ENCODE measurements at places on chromosomes 2 and 18.

DNA sequence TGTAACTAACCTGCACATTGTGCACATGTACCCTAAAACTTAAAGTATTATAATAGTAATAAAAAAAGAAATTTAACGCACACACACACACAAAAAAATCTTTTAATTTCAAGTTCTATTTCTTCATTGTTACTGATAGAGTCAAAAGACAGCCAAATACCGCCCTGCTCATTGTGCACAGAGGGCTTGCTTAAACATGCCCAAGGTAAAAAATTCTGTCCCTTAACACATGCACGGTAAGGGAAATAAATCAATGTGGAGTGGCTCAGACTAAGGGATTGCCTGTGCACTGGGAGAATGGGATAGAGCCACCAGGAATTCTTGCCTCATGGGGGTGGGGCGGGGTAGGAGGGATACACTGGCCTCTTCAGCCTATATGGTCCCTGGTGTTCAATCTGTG, 468.0 kb downstream of the NUP35 start:
- no peak for DNase-seq
- no peaks in the 10 kb centered on the region for H3K27me3 ChIP-seq
- H3K36me3 ChIP-seq, result no peaks in the 10 kb centered on the region
- no peak overlapping the region for H3K4me3 ChIP-seq
- H3K27ac ChIP-seq, result no peak overlapping the region

DNA sequence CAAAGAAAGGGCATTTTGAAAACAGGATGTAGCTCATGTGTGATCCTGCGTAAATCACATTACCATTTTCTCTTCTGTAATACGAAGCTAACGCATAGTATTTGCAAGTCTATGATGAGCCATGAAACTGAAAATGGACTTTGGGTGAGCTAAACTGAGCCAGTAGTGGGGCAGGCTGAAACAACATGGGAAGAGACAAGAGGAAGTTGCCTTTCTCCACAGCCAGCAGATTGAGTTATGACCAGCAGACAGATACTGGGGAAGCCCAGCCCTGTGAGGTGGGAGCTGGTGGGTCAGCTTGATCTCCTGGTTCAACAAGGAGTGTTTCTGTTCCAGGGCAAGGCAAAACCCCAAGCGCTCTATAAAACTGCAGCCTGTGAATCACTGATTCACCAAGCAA, 11.8 kb downstream of the CYRIA start:
- H3K4me1 ChIP-seq, result peaks cover 24% of the 10 kb centered on the region
- H3K27ac ChIP-seq, result no peak overlapping the region
- no peaks in the 10 kb centered on the region for H3K36me3 ChIP-seq
- H3K4me3 ChIP-seq, result no peak overlapping the region

DNA sequence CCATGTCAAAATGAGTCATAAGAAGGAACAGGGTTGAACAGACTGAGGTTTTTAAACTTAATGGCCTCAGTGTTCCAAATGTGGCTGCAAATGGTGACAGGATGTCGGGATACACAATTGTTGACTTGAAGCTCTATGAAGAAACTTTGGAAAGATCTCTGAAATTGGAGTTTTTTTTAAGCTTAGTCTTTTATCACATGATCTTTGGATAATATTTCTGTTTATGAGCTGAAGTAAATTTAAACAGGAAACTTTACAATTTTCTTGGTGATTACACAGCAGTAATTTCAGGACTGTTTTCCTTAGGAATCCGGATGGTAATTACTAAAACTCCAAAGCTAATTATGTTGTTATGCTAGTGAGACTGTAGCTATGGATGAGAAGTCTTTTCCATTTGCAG, 199.1 kb upstream of the NRXN1 start:
- H3K4me1 ChIP-seq, result no peaks in the 10 kb centered on the region
- no peak overlapping the region for H3K27ac ChIP-seq
- no peak for DNase-seq
- no peak overlapping the region for H3K4me3 ChIP-seq
- H3K27me3 ChIP-seq, result no peaks in the 10 kb centered on the region
- no peaks in the 10 kb centered on the region for H3K36me3 ChIP-seq

GRCh38 chr18:12334366-12334808, 26.3 kb downstream of the TUBB6 start:
- DNase-seq, result no peak
- H3K4me1 ChIP-seq, result no peaks in the 10 kb centered on the region
- peaks cover 23% of the 10 kb centered on the region for H3K36me3 ChIP-seq

DNA sequence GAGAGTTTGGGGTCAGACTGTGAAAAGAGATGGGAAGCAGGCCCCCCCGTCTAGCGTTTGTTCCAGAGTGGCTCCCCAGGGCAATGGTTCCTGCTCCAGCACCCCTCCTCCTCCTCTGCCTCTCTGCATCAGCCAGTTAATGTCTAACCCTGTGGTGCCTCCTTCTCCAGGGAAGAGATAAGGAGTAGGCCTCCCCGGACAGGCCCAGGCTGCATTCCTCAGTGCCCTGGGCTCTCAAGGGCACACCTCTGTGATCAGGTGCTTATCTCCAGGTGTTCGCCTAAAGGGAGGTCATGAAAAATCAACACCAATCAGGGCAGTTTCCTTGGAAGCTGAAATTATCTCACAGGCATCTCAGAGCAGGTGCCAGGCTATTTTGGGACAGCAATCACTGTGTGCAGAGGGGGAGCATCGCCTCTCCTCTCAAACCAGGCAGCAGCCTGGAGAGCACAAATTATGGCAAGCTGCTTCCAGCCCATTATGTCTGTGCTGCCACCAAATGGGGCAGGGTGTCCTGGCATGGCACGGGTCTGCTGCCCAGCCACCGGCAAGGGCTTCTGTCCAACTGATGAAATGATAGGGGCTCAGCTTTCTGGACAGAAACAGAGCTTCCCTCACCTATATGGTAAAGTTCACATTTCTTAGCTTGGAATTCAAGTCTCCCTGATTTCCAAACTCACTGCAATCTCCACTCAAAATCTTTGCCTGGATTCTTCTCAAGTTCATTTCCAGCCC, 255.8 kb upstream of the SLC14A2 start:
- DNase-seq, result no peak
- H3K27me3 ChIP-seq, result no peaks in the 10 kb centered on the region
- H3K4me1 ChIP-seq, result peaks cover 7% of the 10 kb centered on the region
- no peaks in the 10 kb centered on the region for H3K36me3 ChIP-seq

GRCh38 chr18:35343488-35343935, 708 bp downstream of the ZNF24 start:
- peaks cover 36% of the 10 kb centered on the region for H3K36me3 ChIP-seq
- peaks cover 8% of the 10 kb centered on the region for H3K4me1 ChIP-seq
- H3K27ac ChIP-seq, result peak overlapping the region; percentile 99
- peak overlapping the region; percentile 82 for H3K4me3 ChIP-seq
- DNase-seq, result no peak

- H3K27me3 ChIP-seq, result no peaks in the 10 kb centered on the region
- no peak overlapping the region for H3K27ac ChIP-seq
- H3K4me1 ChIP-seq, result no peaks in the 10 kb centered on the region
- no peak for DNase-seq
- H3K4me3 ChIP-seq, result no peak overlapping the region
- no peaks in the 10 kb centered on the region for H3K36me3 ChIP-seq
Measured at GRCh38 chr2:53188851-53189510, 578.6 kb upstream of the CHAC2 start.

GRCh38 chr2:237627441-237628246, at the start of gene LRRFIP1:
Gene LRRFIP1, plus strand, starts transcription at chr2:237627587. Its CDS starts 58 bp downstream, at chr2:237627645.
- H3K36me3 ChIP-seq, result no peaks in the 10 kb centered on the region
- no peak for DNase-seq
- H3K27me3 ChIP-seq, result peaks cover 8% of the 10 kb centered on the region
- H3K4me1 ChIP-seq, result peaks cover 18% of the 10 kb centered on the region
- no peak within 1 kb of the TSS for H3K27ac ChIP-seq
- H3K4me3 ChIP-seq, result peak within 1 kb of the TSS; percentile 68

GRCh38 chr2:238403632-238404405, 22.9 kb upstream of the ASB1 start:
- no peaks in the 10 kb centered on the region for H3K36me3 ChIP-seq
- H3K4me3 ChIP-seq, result no peak overlapping the region
- H3K27ac ChIP-seq, result no peak overlapping the region
- H3K27me3 ChIP-seq, result no peaks in the 10 kb centered on the region
- DNase-seq, result no peak

- H3K36me3 ChIP-seq, result no peaks in the 10 kb centered on the region
- no peak overlapping the region for H3K27ac ChIP-seq
- no peak for DNase-seq
- no peaks in the 10 kb centered on the region for H3K27me3 ChIP-seq
Measured at GRCh38 chr2:14219306-14219705, 413.2 kb upstream of the LRATD1 start.
